ENCODE measurements at places on chromosomes 12 and 14.

- no peaks in the 10 kb centered on the region for H3K36me3 ChIP-seq
- no peaks in the 10 kb centered on the region for H3K4me1 ChIP-seq
- no peak overlapping the region for H3K27ac ChIP-seq
- no peak overlapping the region for H3K4me3 ChIP-seq
- H3K27me3 ChIP-seq: no peaks in the 10 kb centered on the region
- no peak for DNase-seq
Measured at GRCh38 chr12:131072451-131073230, 118.9 kb downstream of the ADGRD1 start.

DNA sequence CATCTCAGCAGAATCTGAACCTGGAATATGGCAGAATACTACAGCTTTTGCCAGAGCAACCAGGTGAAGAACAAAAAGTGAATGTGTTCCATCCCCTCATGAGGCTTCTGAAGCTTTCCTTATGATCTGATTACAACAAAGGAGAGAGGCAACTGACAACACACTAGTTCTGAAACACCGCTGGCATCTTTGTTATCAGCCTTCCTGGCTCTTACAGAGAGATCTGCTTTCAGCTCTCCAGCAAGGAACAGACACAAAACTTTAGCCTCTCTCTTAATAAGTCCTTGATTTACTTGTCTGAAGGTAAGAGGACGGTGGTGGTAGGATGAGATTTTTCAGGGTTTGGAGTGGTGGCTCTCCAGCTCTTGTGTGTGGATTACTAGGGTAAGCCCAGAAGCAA is 227.0 kb downstream of the PPM1H start:
- no peaks in the 10 kb centered on the region for H3K36me3 ChIP-seq
- H3K27ac ChIP-seq: no peak overlapping the region
- H3K4me1 ChIP-seq: peaks cover 21% of the 10 kb centered on the region

GRCh38 chr14:98959410-98959809 is 312.6 kb downstream of the BCL11B start:
- H3K27me3 ChIP-seq: no peaks in the 10 kb centered on the region
- H3K4me1 ChIP-seq: no peaks in the 10 kb centered on the region
- DNase-seq: no peak

DNA sequence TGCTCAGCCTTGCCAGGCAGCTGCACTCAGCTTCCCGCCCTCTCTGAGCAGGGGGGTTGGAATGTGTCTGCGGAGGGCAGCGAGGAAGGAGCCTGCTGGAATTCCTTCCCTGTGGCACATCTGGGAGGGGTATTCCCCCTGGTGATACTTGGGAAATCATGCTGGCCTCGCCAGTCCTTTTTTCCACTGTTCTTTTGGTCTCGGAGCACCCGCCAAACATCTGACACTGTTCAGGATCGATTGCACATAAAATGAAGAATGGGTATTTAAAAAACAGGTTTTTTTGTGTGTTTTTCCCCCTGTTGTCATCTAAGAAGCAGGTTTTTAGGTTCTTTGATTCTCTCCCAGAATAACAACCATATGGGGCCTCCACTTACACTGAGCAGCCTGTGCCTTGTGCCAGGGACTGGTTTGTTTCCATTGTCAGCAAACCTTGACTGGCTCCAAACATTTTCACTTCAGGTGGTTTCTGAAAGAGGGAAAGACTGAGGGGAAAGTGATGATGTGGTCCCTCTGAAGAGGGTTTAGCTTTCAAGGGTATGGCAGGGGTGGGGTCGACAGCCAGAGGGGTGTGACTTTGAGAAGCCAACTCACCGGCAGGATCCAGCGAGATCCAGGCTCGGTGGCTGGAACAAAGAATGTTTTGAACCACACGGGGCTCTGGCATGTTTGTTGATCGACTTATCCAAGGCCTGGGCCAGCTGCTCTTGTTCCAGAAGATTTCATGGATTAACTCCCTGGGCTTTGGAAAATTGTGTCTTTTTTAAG is 215.1 kb downstream of the CACNA1C start:
- DNase-seq: peak; percentile 62
- no peaks in the 10 kb centered on the region for H3K4me1 ChIP-seq
- no peak overlapping the region for H3K27ac ChIP-seq
- H3K36me3 ChIP-seq: no peaks in the 10 kb centered on the region
- H3K27me3 ChIP-seq: no peaks in the 10 kb centered on the region

DNA sequence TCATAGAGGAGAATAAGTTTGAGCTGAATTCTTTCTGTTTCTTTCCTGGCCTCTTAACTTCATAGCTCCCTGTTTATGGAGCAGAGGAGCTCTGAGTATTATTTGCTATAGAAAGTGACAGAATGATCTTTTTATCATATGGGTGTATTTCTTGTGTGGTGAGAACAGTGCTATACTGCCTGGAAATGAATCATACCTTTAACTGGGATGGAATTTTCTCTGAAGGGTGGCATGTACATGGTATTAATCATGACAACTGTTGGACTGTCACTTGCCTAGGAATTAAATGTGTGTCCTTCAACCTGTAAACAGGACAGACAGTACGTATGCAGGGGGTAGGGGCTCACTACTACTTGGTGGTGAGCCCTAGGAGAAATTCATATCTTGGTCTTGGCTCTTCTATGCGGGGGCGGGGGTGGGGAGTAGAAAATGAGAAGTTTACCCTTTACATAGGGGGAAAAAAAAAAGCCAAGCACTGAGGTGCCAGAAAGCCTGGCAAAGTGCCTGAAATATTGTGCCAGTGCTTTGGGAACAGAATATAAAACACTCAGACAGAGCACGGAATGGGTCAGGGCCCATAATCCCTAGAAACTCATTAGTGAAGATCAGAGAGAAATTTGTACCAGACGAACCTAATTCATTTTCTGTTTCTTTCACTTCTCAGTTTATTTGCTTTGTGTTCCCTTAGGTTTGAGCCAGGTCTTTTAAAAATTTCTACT is 33.8 kb downstream of the ARMH4 start:
- no peaks in the 10 kb centered on the region for H3K4me1 ChIP-seq
- no peak overlapping the region for H3K4me3 ChIP-seq
- no peaks in the 10 kb centered on the region for H3K27me3 ChIP-seq
- no peak for DNase-seq

DNA sequence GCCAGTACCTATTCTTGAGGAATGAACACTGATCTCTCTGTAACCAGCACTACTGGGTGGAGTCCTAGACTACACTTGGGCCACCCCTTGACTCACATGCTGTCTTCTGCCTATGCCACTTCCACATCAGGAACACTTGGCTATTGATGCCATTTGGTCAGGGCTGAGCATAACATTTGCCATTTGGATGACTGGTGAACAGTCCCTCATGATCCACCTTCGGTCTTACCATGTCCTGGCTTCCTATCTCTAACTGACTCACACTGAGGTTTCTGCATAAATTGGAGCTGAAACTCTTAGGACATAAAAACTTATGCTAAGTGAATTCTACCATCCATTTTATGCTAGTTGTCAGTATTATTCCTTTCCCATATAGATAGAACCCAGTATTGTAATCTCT is 91.7 kb upstream of the PELI2 start:
- H3K27me3 ChIP-seq: no peaks in the 10 kb centered on the region
- DNase-seq: no peak
- no peaks in the 10 kb centered on the region for H3K36me3 ChIP-seq
- H3K4me3 ChIP-seq: no peak overlapping the region

- no peaks in the 10 kb centered on the region for H3K27me3 ChIP-seq
- DNase-seq: no peak
- H3K27ac ChIP-seq: no peak overlapping the region
- no peaks in the 10 kb centered on the region for H3K36me3 ChIP-seq
- no peaks in the 10 kb centered on the region for H3K4me1 ChIP-seq
Measured at GRCh38 chr12:131074221-131075083, 120.7 kb downstream of the ADGRD1 start.

- H3K27me3 ChIP-seq: no peaks in the 10 kb centered on the region
- no peak for DNase-seq
- H3K36me3 ChIP-seq: peaks cover 2% of the 10 kb centered on the region
- H3K4me3 ChIP-seq: no peak overlapping the region
- H3K4me1 ChIP-seq: no peaks in the 10 kb centered on the region
Measured at GRCh38 chr12:108850854-108851573, 6.4 kb downstream of the SSH1 start.

GRCh38 chr14:35576260-35576659 is 42.3 kb downstream of the INSM2 start:
- no peaks in the 10 kb centered on the region for H3K4me1 ChIP-seq
- no peak overlapping the region for H3K27ac ChIP-seq
- no peaks in the 10 kb centered on the region for H3K36me3 ChIP-seq
- no peaks in the 10 kb centered on the region for H3K27me3 ChIP-seq

GRCh38 chr14:64857979-64858744 is 21.5 kb downstream of the SPTB start:
- peaks cover 12% of the 10 kb centered on the region for H3K4me1 ChIP-seq
- no peak overlapping the region for H3K27ac ChIP-seq
- peak; percentile 55 for DNase-seq

DNA sequence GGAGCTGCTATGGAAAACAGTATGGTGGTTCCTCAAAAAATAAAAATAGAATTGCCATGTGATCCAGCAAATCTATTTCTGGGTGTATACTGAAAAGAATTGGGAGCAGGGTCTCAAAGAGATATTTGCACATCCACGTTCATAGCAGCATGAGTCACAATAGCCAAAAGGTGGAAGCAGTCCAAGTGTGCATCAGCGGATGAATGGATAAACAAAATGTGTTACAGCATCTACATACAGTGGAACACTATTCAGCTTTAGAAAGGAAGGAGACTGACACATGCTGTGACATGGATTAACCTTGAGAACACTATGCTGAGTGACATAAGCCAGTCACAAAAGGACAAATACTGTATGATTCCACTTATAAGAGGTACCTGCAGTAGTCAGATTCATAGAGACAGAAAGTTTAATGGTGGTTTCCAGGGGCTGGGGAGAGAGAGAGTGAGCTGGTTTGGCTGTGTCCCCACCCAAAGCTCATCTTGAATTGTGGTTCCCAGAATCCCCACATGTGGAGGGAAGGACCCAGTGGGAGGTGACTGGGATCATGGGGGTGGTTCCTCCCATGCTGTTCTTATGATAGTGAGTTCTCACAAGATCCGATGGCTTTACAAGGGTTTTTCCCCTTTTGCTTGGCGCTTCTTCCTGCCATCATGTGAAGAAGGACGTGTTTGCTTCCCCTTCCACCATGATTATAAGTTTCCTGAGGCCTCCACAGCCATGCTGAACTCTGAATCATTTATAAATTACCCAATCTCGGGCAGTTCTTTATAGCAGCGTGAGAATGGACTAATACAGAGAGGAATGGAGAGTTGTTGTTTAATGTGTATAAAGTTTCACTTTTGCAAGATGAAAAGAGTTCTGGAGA is 17.6 kb upstream of the TBC1D30 start:
- H3K4me1 ChIP-seq: no peaks in the 10 kb centered on the region
- H3K27ac ChIP-seq: no peak overlapping the region
- H3K36me3 ChIP-seq: no peaks in the 10 kb centered on the region
- H3K4me3 ChIP-seq: no peak overlapping the region
- no peaks in the 10 kb centered on the region for H3K27me3 ChIP-seq

DNA sequence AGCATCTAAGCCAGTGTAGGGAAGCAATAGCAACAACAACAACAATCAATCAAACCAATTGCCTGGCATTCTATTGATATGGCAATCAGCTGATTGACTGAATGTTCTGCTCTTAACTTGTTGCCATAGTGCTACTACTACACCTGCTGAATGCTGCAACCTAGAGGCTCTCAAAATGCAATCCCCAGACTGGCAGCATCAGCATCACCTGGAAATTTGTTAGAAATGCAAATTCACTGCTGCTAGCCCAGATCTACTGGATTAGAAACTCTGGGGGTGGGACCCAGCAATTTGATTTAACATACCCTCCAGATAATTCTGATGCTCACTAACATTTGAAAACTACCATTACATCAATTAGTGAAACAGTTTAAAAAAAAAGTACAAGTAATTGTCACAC is 363.6 kb downstream of the SNAPC1 start:
- H3K4me1 ChIP-seq: no peaks in the 10 kb centered on the region
- H3K4me3 ChIP-seq: no peak overlapping the region
- H3K27ac ChIP-seq: no peak overlapping the region
- no peaks in the 10 kb centered on the region for H3K27me3 ChIP-seq
- DNase-seq: no peak
- H3K36me3 ChIP-seq: no peaks in the 10 kb centered on the region

Measured in mesendoderm (in vitro differentiated cells).